Subcutaneous preadipocyte (primary cell): ENCODE measurements at places on chromosomes 7 and 10. TPM values are rescaled to one million over a fixed set of nuclear protein-coding genes. Genes with fewer than 3 reads are reported as not detected.

Gene SFTPD
- not detected in 2 replicates for total RNA-seq

Gene FKBP6
- total RNA-seq, result not detected in 2 replicates

Gene POLR2J2
- total RNA-seq, result 2.6 and 8.0 TPM in 2 replicates

Gene BLOC1S2
- 26.0 and 44.8 TPM in 2 replicates for total RNA-seq

Gene CCDC172
- total RNA-seq, result not detected in 2 replicates

Gene MCM10
- 9.6 and 24.8 TPM in 2 replicates for total RNA-seq

Gene ADAMTS14
- 2.6 and 3.1 TPM in 2 replicates for total RNA-seq

Gene LIPN
- total RNA-seq, result not detected in 2 replicates

Gene VAX1
- not detected in 2 replicates for total RNA-seq

Gene DENND2A
- 8.1 and 15.6 TPM in 2 replicates for total RNA-seq

Gene CC2D2B
- under 0.01 TPM in 1 of 2 replicates, not detected in the other for total RNA-seq

Gene SAP25
- 0.20 TPM in 1 of 2 replicates, not detected in the other for total RNA-seq

Gene TES
- total RNA-seq, result 57.0 and 84.3 TPM in 2 replicates

Gene DPCD
- 25.6 and 41.5 TPM in 2 replicates for total RNA-seq

Gene ELFN1
- 3.7 and 4.3 TPM in 2 replicates for total RNA-seq

Gene SRGN
- 25.7 and 49.1 TPM in 2 replicates for total RNA-seq

Gene AKR1D1
- not detected in 2 replicates for total RNA-seq

Gene HGF
- total RNA-seq, result 345 and 402 TPM in 2 replicates

Gene NRCAM
- 0.78 and 11.0 TPM in 2 replicates for total RNA-seq

Gene PIP
- total RNA-seq, result not detected in 2 replicates

Gene DCLRE1C
- 9.6 and 12.7 TPM in 2 replicates for total RNA-seq

Gene SHTN1
- 0.37 and 0.39 TPM in 2 replicates for total RNA-seq

Gene CDNF
- total RNA-seq, result 0.37 and 0.78 TPM in 2 replicates

Gene SRI
- 146 and 165 TPM in 2 replicates for total RNA-seq

Gene MYOF
- 180 and 193 TPM in 2 replicates for total RNA-seq

Gene OPN1SW
- not detected in 2 replicates for total RNA-seq

Gene NAT16
- total RNA-seq, result not detected in 2 replicates

Gene ITGB1
- 981 and 1,084 TPM in 2 replicates for total RNA-seq

Gene EDRF1
- 18.4 and 27.6 TPM in 2 replicates for total RNA-seq

Gene MOGAT3
- total RNA-seq, result not detected in 2 replicates

Gene GPR15LG
- total RNA-seq, result not detected in 2 replicates

Gene GIMAP5
- total RNA-seq, result not detected in 2 replicates

Gene ZNF804B
- not detected in 2 replicates for total RNA-seq

Gene OR2A5
- total RNA-seq, result not detected in 2 replicates

Gene STRIP2
- total RNA-seq, result 4.0 and 12.5 TPM in 2 replicates

Gene CLDN4
- 2.6 and 4.7 TPM in 2 replicates for total RNA-seq

Gene TRIL
- 0.20 and 0.73 TPM in 2 replicates for total RNA-seq

Gene ABCA13
- total RNA-seq, result not detected in 2 replicates

Gene CPN1
- not detected in 2 replicates for total RNA-seq

Gene NME8
- not detected in 2 replicates for total RNA-seq

Gene KLF14
- 0.20 and 0.37 TPM in 2 replicates for total RNA-seq

Gene FAM131B
- total RNA-seq, result 1.6 and 2.6 TPM in 2 replicates

Gene TSPAN12
- total RNA-seq, result 0.37 and 0.78 TPM in 2 replicates

Gene ST8SIA6
- total RNA-seq, result not detected in 2 replicates

Gene HTR7
- total RNA-seq, result 0.37 and 2.2 TPM in 2 replicates

Gene SORCS1
- total RNA-seq, result not detected in 2 replicates

Gene EPHB6
- total RNA-seq, result 3.1 and 12.1 TPM in 2 replicates

Gene KAZALD1
- total RNA-seq, result 4.8 and 11.9 TPM in 2 replicates
